ENCODE measurements at places on chromosomes 4 and X.

GRCh38 chr4:160276785-160277325 lies 1174.0 kb downstream of the RAPGEF2 start:
- no peak for DNase-seq

DNA sequence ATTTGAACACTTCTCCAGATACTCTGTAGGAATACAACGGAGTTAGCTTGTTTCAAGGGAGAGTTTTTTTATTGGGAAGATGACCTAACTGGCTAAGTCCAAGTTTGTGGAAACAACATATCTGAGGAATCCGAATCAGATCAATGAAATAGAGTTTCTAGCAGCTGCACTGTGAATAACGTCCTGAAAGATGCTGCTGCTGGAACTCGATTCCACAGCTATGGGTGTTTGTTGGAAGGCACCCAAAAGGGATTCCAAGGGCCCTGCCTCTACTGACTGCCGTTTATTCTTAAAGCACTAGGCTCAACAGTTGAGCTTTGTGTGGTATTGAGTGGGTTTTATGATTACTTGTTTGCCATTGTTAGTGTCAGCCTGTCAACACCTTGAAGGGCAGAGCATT lies 6.6 kb upstream of the GBA3 start:
- DNase-seq: no peak

DNA sequence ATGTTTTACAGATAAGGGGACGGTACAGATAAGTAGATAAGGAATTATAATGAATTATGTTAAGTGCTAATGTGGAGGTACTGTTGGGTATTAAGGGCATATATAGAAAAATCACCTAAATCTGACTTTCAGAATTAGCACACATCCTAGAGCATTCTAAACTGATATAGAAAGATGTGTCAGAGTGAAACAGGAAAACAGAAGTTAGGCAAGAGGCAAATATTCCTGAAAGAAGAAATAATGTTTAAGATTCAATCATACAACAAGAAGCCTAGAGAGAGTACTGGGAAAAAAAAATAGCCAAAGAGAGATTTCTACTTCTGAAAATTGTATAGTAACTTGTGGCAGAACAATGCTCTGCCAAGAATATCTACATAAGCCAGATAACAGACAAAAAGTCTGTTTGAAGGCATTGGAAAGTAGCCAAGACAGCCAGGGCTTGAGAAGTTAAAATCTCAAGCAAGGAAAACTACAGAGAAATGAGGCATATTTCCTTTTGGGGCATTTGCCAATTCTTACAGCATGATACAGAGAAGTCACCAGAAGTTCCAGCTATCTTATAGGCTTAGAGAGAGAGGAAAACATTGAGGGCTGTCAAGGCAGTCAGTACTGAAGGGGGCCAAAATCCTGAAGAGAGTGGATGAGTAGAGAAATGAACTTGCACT lies 646.0 kb downstream of the RPA4 start:
- no peak for DNase-seq

DNA sequence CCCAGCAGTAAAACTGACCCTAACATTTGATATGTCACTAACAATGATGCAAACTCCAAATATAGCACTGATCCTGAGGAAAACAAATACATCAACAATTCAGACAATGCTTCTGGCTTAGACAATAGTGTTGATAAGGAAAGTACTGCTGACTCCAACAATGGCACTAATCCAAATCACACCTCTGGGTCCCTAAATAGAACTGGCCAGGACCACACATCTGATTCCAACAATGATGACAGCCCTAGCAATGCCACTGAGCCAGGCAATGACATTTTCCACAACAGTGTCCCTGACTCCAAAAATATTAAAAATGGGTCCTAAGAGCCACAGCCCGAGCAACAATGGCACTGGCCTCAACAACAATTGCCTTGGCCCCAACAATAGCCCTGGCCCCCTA lies 243.1 kb upstream of the APOOL start:
- no peak for DNase-seq

- no peak for DNase-seq
Observed at GRCh38 chr4:98793658-98794057, 135.2 kb upstream of the TSPAN5 start.

DNA sequence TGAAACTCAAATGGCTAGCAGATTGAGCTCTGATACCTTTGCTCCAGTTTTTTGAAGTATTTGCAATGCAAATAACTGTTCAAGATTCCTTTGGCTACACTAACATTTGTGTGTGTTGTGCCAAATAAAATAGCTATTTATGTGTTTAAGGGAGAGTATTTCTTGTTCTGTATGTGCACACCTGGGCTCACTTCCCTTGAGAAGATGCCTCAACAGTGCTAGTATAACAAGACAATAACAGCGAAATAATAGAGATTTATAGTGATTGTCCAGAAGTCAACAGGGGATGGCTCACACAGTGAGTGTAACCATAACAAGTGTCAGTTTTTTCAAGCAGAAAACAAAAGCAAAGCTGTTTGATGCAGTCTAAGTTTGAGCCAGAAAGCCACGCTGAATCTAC lies 460.5 kb downstream of the CENPC start:
- DNase-seq: no peak

- peak; percentile 52 for DNase-seq
Observed at GRCh38 chrX:16869393-16870094, 618 bp downstream of the RBBP7 start.

DNA sequence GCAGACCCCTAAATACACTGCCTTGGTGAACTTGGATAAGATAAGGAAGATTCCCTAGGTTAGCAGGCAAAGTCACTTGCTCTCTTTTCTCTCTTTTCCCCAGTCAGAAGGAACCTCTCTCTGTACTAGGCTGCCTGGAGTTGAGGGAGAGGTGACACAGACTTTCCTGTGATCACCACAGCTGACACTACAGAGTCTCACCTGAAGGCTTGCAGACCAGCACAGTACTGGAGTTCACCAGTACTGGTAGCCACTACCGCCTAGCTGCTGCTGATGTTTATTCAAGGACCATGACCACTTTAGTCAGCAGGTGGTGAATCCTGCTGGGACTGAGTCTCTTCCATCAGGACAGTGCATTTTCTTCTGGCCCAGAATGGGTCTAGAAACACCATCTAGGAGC lies 63.3 kb downstream of the PTPN13 start:
- DNase-seq: no peak

GRCh38 chrX:151396042-151396824 lies 773 bp upstream of the VMA21 start:
- DNase-seq: no peak

DNA sequence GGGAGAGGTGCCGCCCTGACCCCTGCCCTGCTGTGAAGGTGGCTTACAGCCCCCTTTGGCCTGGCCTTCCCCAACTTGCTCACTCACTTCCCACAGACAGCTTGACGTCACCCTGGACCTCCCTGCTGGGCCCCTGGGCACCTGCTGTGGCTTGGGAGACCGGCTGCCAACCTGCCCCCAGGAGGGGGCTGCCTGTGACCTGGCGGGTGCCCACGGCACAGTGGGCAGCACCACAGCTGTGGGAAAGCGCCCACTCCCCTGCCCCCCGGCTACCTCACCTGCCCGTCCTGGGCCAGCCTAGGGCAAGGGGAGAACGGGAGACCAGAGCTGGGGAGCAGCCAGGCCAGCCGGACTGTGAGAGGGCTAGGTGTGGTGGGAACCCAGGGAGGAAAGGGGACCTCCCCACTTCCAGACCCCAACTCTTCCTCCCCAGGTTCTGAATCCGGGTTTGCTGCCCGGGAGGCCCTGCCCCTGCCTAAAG lies 2.4 kb upstream of the ZFP92 start:
- no peak for DNase-seq

- no peak for DNase-seq
Observed at GRCh38 chr4:34636623-34637022, 1607.7 kb downstream of the ARAP2 start.

DNA sequence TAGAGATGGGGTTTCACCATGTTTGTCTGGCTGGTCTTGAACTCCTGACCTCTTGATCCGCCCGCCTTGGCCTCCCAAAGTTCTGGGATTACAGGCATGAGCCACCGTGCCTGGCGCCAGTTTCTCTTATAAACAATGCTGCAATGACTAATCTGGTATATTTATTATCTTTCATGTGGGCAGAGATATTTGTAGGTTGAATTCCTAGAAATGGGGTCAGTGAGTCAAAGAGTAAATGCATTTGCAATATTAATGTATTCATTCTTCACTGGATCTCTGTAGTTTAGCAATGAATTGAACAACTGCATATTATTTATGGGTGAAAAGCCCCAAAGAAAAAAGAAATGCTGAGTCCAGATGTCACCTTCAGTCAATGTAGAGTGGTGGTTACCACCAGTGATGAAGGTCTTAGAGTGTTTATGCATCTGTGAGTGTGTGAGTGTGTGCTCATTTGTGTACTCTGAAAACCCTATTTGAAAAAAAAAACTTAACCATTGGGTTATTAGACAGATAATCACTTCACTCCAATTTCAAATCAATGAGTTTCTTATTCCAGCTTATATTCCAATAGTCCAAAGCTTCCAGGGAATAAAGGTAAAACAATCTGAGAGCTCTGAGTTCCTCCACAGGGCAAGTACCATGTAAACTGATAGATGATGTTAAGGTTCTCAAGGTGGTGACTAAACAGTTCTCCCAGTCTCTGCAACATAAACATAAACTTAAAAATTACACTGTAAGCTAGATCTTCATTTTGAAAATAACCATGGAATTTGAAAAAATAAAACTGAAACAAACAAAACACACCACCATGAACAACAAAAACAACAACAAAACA lies 22.6 kb upstream of the CD38 start:
- DNase-seq: peak; percentile 24

DNA sequence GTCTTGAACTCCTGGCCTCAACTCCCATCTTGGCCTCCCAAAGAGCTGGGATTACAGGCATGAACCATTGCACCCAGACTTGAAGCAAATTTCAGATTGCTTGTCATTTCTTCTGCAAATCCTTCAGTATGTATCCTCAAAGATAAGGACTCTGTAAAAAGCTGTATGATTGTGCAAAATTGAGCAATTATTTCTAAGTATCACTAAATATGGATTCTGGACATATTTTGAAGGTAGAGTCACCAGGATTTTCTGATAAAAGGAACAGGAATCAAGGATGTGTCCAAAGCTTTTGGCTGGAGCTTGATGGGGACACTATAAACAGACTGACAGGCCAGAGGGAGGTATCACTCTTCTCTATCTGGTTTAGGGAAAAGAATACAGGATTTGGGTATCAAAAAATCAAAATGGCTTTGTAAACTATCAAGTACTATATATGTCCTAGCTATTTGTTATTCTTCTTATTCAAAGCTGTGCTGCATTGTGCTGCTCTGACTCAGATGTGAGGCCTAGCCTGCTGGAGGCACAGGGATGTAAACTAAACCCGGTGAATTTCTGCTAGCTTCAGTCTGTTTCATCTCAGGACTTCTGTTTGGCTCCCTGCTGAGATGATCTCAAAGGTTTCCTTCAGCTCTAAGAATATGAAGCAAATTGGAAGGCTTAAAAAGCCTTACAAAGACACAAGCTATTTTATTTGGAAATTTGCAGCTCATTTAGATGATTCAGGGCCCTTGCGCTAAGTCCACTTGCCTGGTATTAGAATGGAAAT lies 8.3 kb downstream of the RPS4X start:
- DNase-seq: no peak

DNA sequence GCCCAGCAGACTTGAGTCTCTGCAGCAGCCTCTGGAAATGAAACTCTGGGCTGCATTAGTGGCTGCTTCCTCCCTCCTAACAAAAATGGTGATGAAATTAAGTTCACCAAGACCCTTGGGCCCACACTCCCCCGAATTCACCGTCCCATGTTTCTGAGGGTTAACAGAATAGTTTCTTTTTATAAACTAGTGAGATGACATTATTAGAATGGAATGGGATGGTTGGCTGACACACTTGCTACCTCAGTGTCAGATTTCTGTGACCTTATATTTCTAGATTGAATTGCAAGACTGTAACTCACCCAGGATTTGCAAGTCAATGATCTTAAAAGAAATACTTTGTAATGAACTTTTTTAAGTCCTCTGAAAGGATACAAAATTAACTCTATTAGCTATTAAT lies 127.1 kb downstream of the SHROOM3 start:
- no peak for DNase-seq

DNA sequence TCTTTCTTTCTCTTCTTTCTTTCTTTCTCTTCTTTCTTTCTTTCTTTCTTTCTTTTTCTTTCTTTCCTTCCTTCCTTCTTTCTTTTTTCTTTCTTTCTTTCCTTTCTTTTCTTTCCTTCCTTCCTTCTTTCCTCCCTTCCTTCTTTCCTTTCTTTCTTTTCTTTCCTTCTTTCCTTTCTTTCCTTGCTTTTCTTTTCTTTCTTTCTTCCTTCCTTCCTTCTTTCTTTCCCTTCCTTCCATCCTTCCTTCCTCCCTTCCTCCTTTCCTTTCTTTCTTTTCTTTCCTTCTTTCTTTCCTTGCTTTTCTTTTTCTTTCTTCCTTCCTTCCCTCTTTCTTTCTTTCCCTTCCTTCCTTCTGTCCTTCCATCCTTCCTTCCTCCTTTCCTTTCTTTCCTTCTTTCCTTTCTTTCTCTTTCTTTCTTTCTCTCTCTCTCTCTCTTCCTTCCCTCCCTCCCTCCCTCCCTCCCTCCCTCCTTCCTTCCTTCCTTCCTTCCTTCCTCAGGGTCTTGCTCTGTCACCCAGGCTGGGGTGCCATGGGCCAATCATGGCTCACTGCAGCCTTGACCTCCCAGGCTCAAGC lies 13.6 kb upstream of the SPARCL1 start:
- DNase-seq: no peak

DNA sequence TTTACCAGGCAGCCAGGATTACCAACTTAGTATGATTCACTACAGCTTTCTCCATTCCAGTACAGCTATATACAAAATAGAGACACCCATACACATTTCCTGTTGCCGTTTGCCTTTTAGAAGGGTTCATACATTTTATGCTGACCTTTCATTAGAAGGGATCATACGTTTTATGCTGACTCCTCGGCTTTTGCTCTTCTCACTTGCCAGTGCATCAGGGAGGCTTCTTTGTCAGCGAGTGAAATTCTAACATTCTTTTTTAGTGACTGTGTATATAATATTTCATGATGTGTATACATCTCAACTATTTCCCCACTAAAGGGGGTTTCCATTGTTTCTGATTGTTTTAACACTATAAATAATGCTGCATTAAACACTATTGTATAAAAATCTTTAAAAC lies 552.6 kb downstream of the TRIML1 start:
- DNase-seq: no peak

GRCh38 chr4:60344908-60345307 lies 855.2 kb upstream of the ADGRL3 start:
- DNase-seq: no peak
